Ovary (tissue), 10 donors: ENCODE measurements at places on chromosomes 11 and 22.

DNA sequence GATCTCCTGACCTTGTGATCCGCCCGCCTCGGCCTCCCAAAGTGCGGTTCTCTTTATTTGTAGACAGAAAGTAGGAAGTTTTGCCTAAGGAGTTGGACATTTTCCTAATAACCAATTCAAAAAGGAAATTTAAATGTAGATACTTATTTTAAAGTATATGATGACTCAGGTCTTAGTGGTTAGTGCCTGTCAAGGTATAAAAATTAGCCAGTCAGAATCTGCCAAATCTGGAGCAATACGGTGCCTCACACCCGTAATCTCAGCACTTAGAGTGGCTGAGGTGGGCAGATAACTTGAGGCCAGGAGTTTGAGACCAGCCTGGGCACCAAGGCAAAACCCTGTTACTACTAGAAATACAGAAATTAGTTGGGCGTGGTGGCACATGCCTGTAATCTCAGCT is 86.7 kb upstream of the RASSF10 start:
- no peak for DNase-seq

DNA sequence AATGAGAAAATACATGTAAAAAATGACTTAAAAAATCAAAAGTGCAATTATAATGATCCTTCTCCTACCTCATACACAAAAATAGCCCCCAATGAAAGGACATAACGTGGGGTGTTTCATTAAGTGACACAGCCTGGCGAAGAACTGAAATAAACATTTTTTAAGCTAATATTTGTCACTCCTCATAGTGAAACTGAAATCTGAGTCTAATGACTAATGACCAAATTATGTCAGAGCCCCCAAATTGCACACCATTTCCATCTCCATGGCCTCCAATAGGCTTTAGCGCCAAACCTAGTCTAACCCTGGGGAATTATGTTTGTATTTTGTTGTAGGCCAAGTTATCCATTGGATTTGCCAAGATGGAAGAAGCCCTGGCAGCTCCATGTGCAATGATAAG is 119.1 kb downstream of the WT1 start:
- no peak for DNase-seq

- DNase-seq = no peak
Measured at GRCh38 chr22:27370987-27371386, 430.6 kb downstream of the MN1 start.

- DNase-seq = no peak
Measured at GRCh38 chr11:13104619-13105236, 95.6 kb downstream of the RASSF10 start.

DNA sequence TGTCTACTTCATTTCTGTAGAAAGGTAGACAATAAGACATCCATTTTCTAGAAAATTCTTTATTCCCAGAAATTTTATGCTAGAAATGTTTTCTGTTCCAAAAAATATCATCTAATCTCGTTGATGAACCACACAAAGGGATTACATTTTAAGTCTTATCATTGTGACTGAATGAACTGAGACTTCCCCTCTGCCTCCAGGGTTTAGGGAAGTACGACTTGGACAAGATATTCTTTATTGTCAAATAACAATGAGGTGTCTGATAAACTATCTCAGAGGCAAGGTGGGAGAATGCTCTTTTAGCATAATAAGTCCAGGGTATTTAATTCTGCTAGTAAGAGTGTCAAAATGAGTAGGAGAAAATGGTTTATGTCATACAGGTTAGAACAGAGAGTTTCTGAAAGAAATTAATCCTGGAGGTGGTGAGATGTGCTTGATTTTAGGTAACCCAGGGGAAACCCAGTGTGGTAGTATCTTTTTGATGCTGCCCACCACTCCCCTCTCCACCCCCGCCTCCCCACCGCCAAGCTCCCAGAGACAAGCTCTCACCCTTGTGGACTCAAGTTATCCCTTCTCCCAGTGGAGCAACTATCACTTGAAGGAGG is 100.6 kb downstream of the CD44 start:
- no peak for DNase-seq

- DNase-seq = no peak
Measured at GRCh38 chr22:31083923-31084810, 3.0 kb downstream of the SMTN start.

GRCh38 chr22:46286006-46286405 is 10.7 kb upstream of the GTSE1 start:
- DNase-seq = no peak

GRCh38 chr22:49101225-49101624 is 726.4 kb downstream of the BRD1 start:
- no peak for DNase-seq

- DNase-seq = peak; percentile 8
Measured at GRCh38 chr11:1297576-1298473, 11.6 kb downstream of the TOLLIP start.

- DNase-seq = no peak
Measured at GRCh38 chr11:31821766-31822165, 10.6 kb upstream of the PAX6 start.

- DNase-seq = no peak
Measured at GRCh38 chr22:36267058-36267457, 14.1 kb downstream of the APOL1 start.

- no peak for DNase-seq
Measured at GRCh38 chr11:128342511-128343134, 244.7 kb downstream of the ETS1 start.

GRCh38 chr22:40238425-40239344 is 61.0 kb downstream of the TNRC6B start:
- DNase-seq = no peak

DNA sequence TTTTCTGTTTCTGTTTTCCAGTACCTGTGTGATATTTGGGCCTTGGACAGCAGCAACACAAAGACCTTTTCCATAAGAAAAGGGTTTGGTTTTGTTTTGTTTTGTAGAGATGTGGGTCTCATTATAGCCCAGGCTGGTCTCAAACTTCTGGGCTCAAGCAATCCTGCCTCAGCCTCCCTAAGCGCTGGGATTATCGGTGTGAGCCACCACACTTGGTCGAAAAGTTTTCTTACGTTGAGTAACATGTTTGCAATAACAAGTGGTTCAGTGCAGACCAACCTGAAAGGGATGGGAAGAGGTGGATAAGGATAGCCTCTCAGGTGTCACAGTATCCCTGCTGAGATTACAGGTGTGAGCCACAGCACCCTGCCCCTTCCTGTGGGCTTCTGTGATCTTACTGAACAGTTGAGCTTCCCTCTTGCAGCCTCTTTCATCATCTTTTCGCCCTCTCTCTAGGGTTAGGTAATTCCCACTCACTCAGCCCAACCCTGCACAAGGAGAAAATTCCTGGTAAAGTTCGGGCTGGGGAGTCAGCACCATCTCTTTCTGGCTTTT is 3.5 kb upstream of the MRPL48 start:
- DNase-seq = no peak

- DNase-seq = no peak
Measured at GRCh38 chr11:40186437-40187263, 1272.8 kb downstream of the LRRC4C start.
